Esophagus squamous epithelium (tissue), 5 donors: ENCODE measurements at places on chromosomes 1 and 21. TPM values are rescaled to one million over a fixed set of nuclear protein-coding genes. Genes with fewer than 3 reads are reported as not detected.

The TNFRSF14 gene
- total RNA-seq: 13.8 TPM

- no peak for DNase-seq
Observed at GRCh38 chr21:33279330-33279820, 13.2 kb downstream of the IL10RB start.

The PSMB2 gene
- 31.3 TPM for total RNA-seq

- DNase-seq: no peak
Observed at GRCh38 chr1:31798433-31799195, 17.2 kb downstream of the SPOCD1 start.

The PDE9A gene
- total RNA-seq: 0.61 TPM

DNA sequence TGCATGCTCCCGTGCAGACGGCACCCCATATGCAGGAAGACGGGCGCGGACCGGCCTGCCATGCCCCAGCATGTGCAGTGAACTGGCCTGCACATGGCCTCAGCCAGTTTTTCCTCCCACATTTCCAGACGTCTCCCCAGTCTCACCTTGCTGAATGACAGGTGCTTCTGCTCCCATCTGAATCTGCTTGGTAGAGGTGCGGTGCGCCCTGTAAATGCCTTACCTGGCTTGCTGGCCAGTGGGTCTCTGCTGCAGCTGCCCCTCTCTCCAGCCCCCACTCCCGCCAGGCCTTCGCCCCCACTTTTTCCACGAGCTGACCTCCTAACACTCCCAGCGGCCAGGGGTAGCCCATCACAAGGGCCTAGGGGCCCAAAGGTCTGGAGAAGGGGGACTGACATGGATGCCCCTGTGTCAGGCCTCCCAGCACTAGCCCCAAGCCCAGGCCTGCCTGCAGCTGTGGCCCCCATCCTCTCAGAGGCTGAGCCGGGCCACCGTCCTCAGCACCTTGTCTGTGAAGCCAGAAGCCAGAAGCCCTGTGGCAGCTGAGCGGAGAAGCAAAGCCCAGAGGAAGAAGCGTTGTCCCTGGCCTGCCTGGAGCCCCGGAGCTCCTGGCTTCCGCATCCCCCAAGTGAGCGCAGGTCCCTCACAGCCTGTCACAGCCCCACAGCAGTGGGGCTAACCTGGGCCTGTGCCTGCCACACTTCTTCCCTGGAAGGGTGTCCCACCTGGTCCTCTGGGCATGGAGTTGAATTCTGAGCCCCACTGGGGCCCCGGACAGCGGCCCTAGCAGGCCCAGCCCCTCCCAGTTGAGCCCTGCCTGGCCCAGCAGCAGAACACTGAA, 3.7 kb upstream of the SLC19A1 start:
- DNase-seq: no peak

DNA sequence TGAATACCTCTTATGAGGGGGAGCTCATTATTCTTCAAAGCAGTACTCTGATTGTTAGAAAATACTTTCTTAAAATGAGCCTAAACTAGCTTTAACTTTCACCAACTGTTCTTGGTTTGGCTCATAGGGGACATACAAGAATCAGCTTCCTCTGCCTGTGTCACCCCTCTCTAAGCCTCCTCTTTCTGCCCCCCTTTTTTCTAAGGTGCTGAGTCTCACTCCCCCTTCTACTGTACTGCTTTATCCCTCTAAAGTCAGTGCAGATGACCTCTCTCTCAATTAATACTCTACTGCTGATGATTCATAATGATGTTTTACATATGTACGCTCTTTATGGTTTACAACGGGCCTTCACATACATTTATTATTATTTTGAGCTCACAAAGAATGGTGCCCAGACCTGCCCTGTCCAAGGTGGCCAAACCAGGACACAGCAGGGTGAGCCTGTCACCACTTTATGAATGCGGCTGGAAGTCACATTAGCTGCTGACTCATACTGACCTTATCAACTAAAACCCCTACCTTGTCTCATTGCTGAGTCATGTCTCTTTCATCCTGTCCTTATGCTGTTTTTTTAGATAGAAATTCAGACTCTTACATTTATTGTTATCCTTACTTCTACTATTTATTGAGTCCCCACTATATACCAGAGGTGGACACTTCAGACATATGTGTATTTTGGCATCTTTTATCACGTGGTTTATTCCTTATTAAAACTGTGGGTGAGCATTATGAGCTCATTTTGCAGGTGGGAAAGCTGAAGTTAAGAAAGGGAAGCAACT, 126.9 kb downstream of the RNF220 start:
- DNase-seq: no peak

The PODN gene
- 12.5 TPM for total RNA-seq

GRCh38 chr1:81682490-81682889, 118.2 kb upstream of the ADGRL2 start:
- DNase-seq: no peak

DNA sequence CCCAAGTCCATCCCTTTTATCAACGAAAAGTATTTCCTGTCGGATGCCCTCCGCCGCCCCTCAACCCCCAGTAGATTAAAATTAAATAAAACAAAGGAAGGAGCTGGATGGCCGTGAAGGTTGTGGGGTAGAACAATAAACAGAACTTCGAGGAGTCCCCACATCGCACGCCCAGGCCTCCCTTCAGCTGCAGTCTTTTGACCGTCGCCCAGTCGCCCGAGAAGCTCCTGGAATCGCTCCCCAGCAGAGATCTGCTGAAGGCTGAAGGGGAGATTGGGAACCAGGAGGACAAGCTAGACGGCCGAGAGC, 905 bp downstream of the BARHL2 start:
- DNase-seq: no peak

The GCLM gene
- 23.9 TPM for total RNA-seq

- DNase-seq: no peak
Observed at GRCh38 chr1:910881-911721, 12.6 kb upstream of the SAMD11 start.

DNA sequence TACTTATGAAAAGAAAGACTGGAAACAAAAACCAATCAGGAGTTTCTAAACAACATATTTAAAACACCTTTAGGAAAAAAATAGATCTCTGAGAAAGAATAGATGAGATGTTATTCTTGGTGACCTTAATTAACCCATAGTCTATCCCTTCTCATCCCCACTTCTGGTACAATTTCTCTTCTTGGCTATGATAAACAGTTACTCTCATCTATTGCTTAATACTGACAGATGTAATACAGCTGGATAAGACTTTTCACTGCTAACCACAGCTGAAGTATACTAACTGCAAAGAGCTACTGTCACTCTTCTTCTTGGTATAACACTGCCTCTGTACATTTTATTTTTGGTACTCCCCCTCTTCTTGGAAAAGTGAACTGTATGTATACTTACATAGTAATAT, 15.2 kb downstream of the EXTL2 start:
- DNase-seq: no peak

GRCh38 chr1:6815726-6816125, 30.5 kb downstream of the CAMTA1 start:
- DNase-seq: no peak

The SPATA46 gene
- total RNA-seq: not detected

GRCh38 chr1:19420606-19421005, 64.7 kb downstream of the CAPZB start:
- no peak for DNase-seq

The FCN3 gene
- total RNA-seq: 4.7 TPM

The NUCKS1 gene
- 50.7 TPM for total RNA-seq

- DNase-seq: no peak
Observed at GRCh38 chr1:2985694-2986548, 35.3 kb upstream of the ACTRT2 start.

The PER3 gene
- total RNA-seq: 21.0 TPM

DNA sequence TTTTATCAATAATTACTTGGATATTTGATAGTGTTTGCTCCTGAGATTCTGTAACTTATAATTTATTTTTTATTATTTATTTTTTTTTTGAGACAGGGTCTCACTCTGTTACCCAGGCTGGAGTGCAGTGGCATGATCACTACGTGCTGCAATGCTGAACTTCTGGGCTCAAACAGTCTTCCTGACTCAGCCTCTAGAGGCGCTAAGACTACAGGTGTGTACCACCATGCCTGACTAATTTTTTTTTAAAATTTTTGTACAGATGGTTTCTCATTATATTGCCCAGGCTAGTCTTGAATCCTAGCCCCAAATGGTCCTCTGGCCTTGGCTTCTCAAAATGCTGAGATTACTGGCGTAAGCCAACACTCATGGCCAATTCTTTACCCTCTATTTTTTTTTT, 845.5 kb upstream of the ADGRL4 start:
- DNase-seq: no peak

- no peak for DNase-seq
Observed at GRCh38 chr1:14724678-14725077, 126.2 kb downstream of the KAZN start.

DNA sequence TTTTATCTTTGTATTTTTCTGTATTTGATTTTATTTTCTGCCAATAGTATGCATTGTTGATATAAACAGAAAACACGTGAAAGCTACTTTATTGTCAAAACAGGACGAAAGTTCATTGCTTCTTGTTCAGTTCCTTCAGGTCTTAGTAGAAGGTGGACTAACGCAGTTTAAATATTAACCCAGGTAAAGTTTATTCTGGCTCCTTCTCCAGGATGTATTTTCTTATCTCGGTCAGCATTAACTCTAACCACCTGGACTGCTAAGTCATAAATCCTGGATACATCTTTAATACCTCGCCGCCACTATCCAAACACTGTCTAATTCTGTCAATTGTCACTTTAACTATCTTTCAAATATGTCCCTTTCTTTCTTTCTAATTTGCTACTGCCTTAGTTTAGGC, 5.7 kb upstream of the SOAT1 start:
- DNase-seq: no peak

DNA sequence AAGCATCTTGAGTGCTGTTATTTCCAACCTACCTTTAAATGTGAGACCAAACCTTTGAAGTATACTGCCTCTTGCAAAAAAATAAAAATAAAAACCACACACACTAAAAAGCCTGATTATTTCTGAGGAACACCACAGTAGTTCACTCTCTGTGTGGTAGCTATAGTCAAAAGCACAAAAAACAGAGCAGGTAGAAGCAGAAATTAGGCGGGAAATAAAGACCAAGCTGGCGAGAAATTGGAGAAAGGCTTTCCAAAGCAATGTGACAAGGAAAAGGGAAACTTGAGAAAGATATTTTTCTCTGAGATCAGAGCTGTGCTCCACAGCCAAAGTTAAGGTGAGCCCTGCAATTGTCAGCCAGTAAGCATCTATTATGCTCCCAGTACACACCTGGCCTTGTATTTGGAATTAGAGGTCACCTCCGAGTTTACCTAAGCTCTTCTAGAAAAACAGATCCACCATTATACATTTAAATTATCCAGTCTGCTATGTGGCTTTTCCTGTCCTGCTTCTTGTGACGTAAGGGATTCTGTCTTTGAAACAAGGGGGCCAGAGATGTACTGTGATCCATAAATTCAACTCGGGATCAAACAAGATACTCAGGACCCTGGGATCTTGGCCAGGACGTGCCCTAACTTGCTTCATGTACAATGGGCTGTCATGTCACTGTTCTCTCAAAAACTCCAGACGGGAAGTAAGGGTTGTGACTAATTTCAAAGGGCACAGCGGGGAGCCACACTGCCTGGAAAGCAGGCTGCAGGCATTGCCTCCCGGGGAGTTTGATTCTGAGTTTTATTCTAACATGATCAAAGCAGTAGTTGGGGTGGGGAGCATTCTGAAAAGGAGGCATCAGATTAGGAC, 39.8 kb upstream of the RAB4A start:
- no peak for DNase-seq

The LRRC3 gene
- total RNA-seq: 2.9 TPM

DNA sequence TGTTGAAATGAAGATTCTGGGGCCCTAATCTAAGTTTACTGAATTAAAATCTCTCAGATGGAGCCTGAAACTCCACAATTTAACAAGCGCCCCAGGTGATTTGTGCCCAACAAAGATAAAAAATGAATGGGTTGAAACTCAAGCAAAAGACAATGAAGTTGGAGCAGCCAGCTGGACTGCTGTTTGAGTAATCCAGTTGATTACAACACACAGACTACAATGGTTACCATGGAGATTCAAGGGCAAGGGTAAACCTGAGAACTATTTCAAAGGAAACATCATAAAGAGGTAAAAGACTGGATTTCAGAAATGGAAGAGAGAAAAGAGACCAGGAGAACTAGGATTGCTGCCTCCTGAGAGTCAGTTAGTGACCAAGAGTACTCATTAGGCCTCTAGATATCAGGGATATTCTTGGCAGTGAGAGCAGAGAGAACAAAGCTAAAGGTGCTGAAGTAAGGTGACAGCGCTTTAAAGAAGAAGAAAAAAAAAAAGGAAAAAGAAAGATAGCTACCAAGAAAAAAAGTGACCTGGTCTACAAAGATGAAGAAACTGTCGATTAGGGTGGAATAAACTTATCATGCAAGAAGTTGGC, 44.5 kb downstream of the LRRC53 start:
- DNase-seq: no peak

The DBT gene
- 7.4 TPM for total RNA-seq

The POU2F1 gene
- total RNA-seq: 9.6 TPM

DNA sequence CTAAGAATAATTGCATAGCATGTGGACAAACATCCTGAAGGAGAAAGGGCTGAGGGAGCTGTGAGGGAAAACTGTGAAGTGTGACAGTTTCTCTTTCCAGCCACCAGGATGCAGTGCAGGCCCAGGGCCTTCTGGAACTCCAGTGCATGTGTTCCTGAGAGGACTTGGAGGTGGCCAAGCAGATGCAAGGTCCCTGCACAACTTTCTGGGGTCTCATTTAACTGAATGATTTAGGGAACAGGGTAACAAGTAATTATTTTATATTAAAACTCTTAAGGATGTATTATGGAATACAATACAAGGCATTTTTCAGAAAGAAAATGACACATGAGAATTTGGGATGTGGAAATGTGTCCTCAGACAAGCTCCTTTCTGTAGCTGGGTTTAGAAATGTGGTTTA, 61.2 kb upstream of the MCOLN3 start:
- DNase-seq: no peak

GRCh38 chr1:175514387-175514953, 228.9 kb downstream of the TNR start:
- no peak for DNase-seq

The HTR1D gene
- not detected for total RNA-seq

The CACNA1E gene
- total RNA-seq: 0.19 TPM

GRCh38 chr1:202932476-202932875, 5.4 kb upstream of the KLHL12 start:
- no peak for DNase-seq

DNA sequence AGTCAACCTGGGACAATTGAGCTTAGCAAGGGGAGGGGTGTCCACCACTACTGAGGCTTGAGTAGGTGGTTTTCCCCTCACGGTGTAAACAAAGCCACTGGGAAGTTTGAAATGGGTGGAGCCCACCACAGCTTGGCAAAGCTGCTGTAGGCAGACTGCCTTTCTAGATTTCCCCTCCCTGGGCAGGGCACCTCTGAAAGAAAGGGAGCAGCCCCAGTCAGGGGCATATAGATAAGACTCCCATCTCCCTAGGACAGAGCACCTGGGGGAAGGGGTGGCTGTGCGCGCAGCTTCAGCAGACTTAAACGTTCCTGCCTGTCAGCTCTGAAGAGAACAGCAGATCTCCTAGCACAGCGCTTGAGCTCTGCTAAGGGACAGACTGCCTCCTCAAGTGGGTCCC, 758.4 kb downstream of the LTN1 start:
- no peak for DNase-seq

The TINAGL1 gene
- total RNA-seq: 24.5 TPM

The PDZK1IP1 gene
- total RNA-seq: 291 TPM
